ENCODE measurements at places on chromosomes 1 and 21.

- DNase-seq: no peak
Observed at GRCh38 chr1:3271866-3272265, 182.6 kb upstream of the ARHGEF16 start.

- no peak for DNase-seq
Observed at GRCh38 chr1:3711780-3712451, 40.3 kb upstream of the CCDC27 start.

- peak; percentile 60 for DNase-seq
Observed at GRCh38 chr1:204151552-204152309, at the start of gene ETNK2. ETNK2 (minus strand) TSS chr1:204152044; CDS start chr1:204151852, 192 bp downstream.

DNA sequence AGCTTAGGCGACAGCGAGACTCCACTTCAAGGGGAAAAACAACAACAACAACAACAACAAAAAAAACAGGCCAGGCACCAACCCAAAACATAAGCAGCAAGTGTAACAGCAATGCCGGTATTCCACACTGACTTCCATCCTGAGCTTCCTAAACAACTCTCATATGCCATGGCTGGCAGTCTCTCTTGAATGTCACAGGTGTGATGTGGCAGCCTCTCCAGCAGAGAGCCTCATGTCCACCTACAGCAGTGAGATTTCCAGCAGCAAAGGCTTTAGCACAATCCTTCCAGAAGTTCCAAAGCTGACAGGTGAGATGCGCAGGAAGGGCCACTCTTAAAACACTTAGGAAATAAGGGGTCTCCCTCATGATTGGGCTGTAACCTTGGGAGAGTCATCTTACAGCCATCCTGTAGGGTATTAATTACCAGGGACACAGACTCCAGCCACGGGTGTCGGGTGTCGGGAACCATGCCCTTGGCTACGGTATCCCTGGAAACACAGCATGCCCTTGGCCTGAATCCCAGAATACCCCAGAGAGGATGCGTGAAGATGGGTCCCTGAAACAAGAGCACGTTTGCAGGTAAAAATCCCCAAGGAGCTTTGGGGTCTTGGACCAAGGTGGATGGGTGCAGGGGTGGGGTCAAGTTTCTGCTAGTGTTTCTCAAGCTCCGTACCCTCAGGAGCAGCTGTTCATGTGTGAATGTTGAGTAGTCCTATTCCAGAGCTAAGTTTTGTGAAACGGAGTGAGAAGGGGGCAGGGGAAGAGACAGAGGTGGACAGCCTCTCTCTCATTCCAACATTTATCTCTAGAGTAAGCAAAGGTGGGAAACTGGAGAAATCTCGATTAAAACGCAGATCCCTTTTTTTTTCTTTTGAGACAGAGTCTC is 31.4 kb downstream of the CLSTN1 start:
- no peak for DNase-seq

- DNase-seq: no peak
Observed at GRCh38 chr1:2987773-2988172, 33.5 kb upstream of the ACTRT2 start.

- no peak for DNase-seq
Observed at GRCh38 chr1:93595266-93595665, 86.4 kb downstream of the BCAR3 start.

DNA sequence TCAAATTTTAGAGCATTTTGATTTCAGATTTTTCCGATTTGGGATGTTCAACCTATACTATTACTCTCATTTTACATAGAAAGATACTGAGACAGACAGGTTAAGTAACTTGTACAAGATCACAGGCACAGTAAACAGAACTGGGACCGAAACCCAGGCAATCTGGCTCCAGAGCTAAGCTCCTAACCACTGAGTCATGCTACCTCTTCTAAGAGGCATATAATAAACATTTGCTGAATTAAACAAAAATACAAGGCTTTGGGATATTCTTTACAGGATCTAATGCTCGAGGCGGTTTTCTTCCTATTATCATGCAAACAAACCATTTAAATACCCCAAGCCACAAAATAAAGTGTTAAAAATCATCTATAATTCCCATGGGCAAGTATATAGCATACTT is 50.3 kb downstream of the MCOLN2 start:
- no peak for DNase-seq

- DNase-seq: no peak
Observed at GRCh38 chr1:156475568-156476500, 24.7 kb downstream of the MEF2D start.

DNA sequence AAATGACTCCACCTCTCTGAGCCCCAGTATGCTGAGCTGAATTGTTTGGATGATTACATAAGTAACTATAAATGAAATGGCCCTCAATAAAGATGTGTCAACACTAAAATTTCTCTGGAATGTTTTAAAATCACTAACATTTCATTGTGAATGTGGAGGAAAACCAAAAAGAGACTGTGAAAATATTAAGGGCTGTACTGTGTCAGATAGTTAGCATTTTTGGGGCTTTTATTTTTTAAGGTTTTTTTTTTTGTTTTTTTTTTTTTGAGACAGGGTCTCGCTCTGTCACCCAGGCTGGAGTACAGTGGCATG is 6.3 kb downstream of the MYOC start:
- DNase-seq: no peak

DNA sequence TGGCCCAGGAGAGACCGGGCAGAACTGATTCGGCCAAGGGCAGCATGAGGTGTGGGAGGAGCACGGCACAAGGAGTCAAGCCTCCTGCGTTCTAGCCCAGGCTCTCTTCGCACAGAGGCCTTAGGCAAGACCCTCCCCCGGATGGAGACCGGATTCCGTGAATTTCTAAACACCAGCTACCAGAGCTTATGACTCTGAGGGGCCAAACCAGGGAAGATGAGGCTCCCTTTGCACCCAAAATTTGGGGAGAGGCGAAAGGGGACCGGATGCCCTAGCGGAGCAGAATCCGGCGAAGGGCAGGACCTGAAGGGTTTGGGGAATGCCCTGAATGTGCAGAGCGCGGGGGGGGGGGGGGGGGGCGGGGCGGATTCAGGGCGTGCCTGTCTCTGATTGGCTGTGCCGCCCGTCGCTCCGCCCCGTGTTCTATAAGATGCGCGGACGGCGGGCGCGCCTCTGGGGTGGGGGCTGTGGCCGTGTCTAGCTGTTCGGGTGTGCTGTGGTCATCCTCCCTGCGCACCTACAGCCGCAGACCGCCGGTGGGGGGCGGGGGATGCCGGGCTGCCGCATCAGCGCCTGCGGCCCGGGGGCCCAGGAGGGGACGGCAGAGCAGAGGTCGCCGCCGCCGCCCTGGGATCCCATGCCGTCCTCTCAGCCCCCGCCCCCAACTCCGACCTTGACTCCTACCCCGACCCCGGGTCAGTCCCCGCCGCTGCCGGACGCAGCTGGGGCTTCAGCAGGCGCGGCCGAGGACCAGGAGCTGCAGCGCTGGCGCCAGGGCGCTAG is at the start of gene TRNP1:
Gene TRNP1, plus strand, starts transcription at position 456 of the 783 bp plus-strand sequence. Its CDS starts 95 bp downstream, at position 551.
- peak; percentile 87 for DNase-seq

Data from COLO829 (cell line).